Stimulated activated CD4-positive, alpha-beta T cell treated with anti-CD3 and anti-CD28 coated beads, Interleukin-15, amount 100 ng/mL, for 1 hour (primary cell): ENCODE measurements at places on chromosomes 3 and 15.

DNA sequence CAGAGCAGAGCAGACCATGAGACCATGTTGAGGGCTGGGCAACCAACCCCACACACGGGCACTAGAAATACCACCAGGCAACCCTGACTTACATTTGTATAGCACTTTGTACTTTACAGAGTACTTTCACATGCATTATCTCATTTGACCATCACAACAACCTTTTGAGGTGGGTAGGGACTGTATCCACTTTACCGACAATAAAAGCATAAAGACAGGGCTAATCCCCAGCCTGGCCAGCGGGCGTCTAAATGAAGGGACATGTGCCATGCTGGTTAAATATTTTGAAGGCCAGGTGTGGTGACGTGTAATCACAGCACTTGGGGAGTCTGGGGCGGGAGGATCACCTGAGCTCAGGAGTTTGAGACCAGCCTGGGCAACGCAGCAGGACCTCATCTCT lies 23.6 kb downstream of the RASGRP1 start:
- DNase-seq: no peak

- DNase-seq: no peak
Observed at GRCh38 chr3:182620723-182621434, 172.4 kb upstream of the ATP11B start.

DNA sequence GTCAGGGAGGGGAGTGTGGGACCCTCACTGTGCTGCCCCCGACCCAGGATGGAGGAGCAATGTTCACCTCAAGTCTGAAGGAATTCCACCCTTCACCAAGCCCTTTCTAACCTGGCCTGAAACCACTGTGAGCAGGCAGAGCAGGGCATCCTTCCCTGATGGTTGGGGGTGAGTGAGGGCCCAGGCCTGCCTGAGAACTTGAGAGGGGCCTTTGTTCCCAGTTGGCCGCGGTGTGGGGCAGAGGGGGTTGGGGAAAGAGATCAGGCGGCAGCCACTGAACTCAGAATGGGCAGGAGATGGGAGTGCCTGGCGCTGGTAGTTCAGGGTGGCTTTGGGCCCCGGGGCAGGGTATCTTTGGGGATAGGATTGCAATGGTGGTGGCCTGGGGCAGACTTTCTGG lies 103.5 kb upstream of the RPL32 start:
- DNase-seq: no peak

- DNase-seq: no peak
Observed at GRCh38 chr3:39249453-39250115, 30.3 kb downstream of the CX3CR1 start.

- no peak for DNase-seq
Observed at GRCh38 chr3:147737376-147737775, 328.2 kb downstream of the ZIC1 start.

DNA sequence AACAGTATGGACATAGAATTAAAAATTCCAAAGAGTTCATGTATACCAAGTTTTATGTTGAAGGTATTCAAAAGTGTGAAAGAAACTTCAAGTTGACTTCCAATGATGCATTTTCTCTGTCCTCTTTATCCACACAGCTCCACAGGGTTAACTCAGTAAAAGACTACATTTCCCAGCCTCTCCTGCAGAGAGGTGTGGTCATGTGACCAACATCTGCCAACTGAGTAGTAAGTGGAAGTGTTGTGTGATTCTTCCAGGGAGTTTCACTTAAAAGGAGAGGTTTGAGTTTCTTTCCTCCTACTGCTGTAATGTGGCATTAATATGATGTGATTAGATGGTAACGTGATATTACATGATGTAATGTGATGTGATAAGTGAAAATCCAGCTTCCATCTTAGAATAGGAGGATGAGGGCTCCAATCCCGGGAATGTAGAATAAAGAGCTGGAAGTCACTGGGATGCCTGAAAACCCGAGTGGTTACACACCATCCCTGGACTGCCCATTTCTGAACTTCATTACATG lies 280.6 kb downstream of the ARRDC4 start:
- no peak for DNase-seq

- DNase-seq: no peak
Observed at GRCh38 chr3:38690185-38690584, 40.7 kb upstream of the SCN5A start.

DNA sequence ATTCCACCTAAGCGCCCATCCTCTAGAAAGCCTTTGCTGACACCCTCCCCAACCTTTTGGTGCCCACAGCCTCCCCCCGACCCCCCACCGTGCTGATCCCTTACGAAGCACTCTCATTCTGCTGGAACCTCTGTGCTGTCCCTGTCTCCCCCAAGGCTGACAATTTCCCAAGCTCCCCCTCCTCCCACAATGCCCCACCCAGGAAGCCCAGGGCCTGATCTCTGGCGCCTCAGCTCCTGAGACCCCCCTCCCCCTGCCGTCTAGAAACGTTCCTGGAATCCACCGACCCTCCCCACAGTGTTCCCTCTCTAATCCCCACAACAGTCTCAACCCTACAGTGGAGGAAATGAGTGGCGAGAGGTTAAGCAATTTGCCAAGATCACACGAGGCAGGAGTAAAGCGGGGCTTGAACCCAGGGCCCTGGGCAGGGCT lies 18.3 kb downstream of the MYL3 start:
- DNase-seq: no peak

DNA sequence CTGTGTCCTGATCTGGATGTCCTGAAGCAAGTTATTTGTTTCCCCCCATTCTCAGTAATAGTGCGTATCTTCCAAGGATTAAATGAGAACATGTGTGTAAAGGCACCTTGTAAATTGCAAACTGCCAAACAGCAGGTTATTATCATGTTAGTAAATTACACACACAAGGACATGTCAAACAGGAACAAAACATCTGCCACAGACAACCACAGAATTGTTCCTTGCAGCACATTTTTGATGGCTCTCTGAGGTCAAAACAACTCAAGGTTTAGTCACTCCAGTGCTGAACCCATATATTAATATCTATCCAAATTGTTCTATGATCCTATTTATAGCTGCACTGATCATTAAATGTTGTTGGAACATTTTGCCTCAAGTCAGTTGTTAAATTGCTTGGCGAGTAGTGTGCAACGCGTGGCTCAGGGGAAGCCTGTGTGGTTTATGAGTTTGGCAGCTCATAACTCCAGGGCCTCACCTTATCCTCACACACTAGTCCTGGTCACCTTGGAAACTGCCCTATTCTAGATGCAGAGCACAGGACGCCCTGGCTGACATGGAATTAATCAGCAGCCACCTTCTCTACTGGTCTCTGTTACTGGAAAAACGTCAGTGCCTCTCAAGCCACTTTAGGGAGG lies 46.3 kb upstream of the CDV3 start:
- DNase-seq: no peak

GRCh38 chr3:130299531-130299930 lies 45.9 kb upstream of the COL6A5 start:
- DNase-seq: no peak

- DNase-seq: no peak
Observed at GRCh38 chr15:65355173-65355987, 22.4 kb downstream of the IGDCC3 start.

DNA sequence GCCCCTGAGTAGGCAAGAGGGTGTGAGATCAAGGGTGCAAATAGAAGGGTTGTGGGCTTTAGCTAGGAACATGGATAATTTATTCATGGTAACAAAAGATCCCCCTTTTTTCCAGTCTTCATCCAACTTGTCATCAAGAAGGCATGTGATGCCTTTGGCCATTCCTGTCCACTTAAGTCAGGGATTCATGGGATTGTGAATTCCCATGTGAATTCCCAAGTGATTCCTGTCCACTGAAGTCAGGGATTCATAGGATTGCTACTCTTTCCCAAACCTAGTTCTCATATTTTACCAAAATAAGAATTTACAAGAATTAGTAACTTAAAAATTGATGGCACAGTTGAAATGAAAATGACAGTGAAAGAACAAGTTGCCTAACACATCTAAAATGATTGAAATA lies 40.8 kb downstream of the HMG20A start:
- DNase-seq: no peak

- no peak for DNase-seq
Observed at GRCh38 chr3:184629555-184630160, 68.1 kb downstream of the EPHB3 start.

GRCh38 chr3:141618103-141618910 lies 119.8 kb upstream of the RNF7 start:
- DNase-seq: no peak

DNA sequence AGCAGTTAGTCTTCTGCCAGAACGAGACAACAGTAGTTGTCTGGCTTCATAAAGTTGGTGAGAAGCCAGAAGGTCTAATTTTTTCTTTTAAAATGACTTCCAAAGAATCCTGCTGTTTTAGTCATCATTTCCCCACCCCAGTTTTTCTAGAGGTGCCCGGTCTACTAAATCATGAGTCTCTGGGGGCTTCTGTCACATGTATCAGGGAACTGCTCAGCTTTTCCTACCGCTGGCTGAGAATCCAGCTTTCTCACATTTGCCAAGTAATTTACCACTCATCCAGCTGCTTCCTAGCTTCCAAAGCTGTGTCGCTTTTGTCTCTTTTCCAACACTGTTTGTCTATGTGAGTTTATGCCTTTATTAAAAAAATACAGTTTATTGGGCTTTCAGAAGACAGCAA lies 183.3 kb downstream of the NSUN3 start:
- no peak for DNase-seq
